Astrocyte (in vitro differentiated cells and primary cell): ENCODE measurements at places on chromosomes 2 and 18. TPM values are rescaled to one million over a fixed set of nuclear protein-coding genes. Genes with fewer than 3 reads are reported as not detected.

- DNase-seq, result no peak
These were observed 113.4 kb downstream of the CAPN13 start for GRCh38 chr2:30693821-30694281.

DNA sequence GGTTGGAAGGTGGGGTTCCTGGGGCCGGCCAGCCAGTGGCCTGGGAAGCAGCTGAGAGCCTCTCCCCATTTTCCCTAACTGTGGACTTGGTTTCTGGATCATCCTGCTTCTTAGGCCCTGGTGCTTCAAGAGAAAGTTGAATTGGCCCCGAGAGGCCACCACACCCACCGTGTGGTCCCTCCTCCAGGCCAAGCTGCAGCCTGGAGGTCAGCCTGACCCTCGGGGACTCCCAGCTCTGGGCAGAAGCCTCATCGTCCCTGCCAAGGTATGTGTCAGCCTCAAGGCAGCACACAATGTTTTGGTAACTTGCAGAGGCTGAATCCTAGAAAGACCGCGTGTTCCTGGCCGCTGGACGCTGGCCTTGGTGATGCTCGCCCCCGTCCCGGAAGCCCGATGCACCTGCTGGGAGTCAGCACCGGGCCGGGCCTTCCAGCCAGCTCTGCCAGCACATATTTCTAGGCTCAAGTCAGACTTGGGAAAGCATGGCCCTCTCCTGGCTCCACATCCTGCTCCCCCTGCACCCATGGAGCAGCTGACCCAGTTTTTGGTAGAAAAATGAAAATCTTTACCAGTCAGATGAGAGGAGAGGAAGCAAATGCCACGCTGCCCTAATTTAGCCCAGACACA lies 72.6 kb downstream of the ACTR2 start:
- DNase-seq, result peak; percentile 77

GRCh38 chr2:68901199-68901514 lies 30.0 kb upstream of the BMP10 start:
- no peak for DNase-seq

- no peak for DNase-seq
These were observed 104.5 kb downstream of the PTGR3 start for GRCh38 chr18:75104483-75104882.

DNA sequence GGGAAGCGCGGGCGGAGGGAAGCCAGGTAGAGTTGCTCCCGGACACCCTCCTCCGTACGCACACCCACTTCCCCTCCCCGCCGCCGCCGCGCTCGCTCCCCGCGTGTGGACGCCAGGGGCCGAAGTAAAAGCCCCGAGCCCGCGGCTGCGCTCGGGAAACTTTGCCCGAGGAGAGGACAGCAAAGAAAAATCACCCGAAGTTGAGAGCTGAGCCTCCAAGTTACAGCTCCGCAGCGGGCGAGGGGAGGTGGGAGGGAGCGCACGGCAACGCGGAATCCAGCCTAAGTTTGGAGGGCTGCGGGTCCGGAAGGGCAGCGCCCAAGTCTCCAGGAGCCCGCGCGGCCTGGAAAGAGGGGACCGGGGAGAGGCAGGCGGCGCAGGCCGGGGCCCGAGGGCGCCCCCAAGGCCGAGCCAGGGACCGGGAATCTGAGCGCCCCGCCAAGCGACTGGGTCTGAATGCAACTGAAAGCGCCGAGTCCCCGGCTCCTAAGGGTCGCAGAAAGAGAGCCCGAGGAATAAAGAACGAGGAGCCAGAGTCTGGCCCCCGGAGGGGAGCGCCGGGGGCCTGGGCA lies 706 bp upstream of the BCL11A start:
- peak; percentile 18 for DNase-seq

DNA sequence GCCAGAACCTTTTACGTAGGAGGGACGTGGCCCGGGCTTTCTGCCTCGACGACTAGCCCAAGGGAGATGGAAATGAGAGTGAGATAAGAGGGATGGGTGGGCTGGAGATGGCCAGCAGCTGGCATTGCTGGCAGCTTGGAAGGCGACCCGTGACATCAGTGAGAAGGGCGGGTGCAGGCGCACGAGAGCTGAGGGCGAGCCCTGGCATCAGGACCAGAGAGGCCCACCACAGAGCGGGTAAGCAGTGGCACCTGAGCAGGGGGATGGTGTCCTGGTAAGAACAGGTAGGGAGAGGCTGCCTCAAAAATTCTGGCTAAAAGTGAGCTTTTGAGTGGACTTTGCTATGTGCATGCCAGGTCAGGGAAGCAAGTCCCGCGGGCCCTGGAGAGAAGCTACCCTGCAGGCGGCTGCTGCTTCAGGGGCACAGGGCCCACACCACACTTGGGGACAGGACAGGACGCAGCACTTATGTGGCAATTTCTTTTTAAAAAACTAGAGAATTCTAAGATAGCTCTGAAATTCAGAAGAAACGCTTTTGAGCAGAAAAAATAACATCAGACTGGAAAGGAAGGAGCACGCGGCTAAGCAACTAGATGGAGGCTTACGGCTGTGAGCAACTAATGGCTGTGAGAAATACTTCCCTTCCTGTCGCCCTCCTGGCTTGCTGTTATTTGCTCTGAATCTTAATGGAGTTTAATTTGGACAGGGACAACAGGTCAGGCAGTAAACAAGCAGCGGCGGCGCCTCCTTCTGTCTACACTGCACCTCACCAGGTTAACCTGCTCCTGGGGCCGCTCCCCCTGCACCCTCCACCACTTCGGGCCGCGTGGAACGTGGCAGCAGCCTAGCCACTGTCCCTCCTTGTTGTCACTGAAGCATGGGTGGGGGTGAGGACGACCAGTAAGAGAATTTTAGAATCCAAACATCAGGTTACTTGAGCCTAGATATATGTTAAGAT lies 20.5 kb downstream of the THAP4 start:
- DNase-seq, result no peak

DNA sequence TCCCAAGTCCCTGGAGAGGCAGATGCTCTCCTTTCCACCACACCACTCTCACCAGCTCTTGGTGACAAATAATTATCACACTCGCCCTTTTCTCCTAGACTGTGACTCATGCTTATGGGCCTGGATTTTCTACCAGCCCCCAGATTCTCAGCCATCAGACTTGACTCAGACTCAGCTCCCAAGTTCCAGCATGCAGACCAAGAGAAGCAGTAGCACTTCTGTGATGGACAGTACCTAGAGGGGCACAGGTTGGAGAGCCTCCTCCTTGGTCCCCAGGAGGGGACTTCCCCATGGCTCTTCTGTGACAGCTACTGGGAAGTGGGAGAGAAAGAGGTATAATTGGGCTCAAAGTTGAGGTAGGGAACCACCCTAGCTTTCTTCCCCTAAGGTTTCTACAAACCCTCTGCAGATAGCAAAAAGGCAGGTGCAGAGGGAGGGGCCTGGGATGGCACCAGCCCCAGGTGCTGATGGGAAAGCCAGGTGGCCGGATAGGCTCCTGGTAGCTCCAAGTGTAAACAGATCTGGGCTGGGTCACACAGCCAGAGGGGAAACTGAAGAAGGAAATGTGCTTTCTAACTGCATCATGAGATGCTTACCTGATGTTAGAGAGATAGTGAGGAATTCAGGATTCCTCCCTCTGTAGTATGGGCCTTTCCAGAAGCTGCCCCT lies 4.1 kb downstream of the TCF23 start:
- DNase-seq, result no peak

DNA sequence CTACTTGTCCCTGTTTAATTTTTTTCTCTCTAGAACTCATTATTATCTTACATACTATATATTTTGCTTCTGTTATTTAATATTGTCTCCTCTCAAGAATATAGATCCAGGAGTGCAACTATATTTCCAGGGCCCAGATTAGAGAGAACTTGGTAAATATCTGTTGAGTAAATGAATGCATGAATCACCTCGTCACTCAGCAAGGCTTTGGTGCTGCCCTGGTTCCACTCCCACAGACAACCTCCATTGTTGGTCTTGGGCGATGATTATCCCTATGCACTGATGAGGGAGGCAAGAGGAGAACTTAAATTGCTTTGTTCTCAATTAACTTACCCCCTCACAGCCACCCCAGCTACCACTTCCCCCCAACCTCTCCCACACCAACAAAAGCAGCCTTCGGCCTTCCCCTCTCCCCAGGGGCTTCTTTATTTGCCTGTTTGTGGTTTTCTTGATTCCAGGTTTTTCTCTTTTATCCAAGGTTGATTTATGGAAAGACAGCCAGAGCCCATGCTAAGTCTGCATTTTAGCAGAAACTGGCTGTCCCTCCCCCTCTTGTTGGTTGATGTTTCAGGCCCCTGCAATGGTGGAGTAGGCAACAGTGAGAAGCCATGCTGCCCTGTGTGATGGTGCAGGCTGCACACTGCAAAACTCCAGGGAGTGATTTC lies 17.0 kb upstream of the DIPK1C start:
- DNase-seq, result no peak

DNA sequence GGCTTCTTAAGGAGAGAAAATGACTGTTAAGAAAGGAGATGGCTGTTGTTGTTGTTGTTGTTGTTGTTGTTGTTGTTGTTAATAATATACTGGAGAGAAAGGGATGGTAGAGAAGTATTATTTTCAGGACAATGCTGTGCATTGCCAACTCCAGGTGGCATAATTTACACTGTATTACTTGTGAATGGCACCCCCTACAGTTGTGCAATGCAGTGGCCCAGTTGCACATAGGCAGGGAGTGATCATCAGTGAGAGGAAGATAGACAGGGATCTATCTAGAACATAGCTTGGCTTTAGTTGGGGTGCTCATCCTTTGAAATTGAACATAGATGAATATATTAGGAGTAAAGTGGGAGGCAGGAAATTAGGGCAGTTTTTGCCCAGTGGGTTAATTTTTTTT lies 47.2 kb upstream of the TMEM163 start:
- DNase-seq, result no peak

- peak; percentile 36 for DNase-seq
These were observed 54.8 kb downstream of the MBD2 start for GRCh38 chr18:54169431-54170403.

DNA sequence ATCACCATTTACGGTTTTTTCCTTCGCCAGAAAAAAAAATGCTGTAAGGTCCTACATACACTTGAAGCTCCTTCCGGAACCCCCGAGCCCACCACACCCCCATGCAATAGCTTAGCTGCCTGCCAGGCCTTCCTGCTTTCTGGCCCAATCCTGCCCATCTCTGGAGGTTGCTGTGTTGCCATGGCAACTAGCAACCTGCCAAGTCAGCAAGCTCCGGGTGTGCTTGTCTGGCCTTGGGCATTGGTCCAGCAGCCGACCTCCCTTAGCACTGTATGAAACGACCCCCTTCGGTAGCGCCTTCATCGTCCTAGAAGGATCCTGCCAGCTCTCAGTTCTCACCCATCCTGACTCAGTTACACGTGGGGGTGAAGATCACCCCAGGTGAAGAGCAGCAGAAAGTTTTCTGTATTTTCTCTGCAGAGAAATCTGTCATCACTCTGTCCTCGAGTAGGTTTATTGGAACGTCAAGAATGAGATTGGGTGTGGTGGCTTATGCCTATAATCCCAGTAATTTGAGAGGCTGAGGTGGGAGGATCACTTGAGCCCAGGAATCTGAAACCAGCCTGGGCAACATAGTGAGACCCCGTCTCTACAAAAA lies 47.4 kb upstream of the MTCL1 start:
- peak; percentile 18 for DNase-seq

DNA sequence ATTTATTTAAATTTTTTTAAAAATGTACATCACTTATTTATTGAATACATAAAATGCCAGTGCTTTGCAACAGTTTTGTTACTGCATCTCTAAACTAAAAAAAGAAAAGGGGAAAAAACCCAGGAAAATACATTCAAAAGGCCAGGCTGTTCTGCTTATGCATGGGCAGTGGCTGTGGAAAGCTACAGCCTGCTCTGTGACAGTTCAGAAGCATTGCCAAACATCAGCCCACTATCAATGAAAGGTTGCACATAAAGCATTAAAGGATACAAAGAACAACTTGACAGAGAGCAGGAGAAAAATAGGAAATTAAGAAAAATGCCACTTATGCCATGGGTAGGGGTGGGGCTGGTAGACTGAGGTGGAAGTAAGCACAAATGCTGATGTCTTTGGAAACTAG lies 128.2 kb downstream of the FIGN start:
- no peak for DNase-seq

Gene MRO
- total RNA-seq, result 0.18 TPM in 1 of 2 replicates, not detected in the other

Gene KCNG2
- 0.16 TPM in 1 of 2 replicates, not detected in the other for total RNA-seq

Gene RAPGEF4
- total RNA-seq, result 0.62 and 1.1 TPM in 2 replicates

Gene KCNF1
- 0.19 and 1.6 TPM in 2 replicates for total RNA-seq

Gene PLB1
- total RNA-seq, result 0.98 and 1.9 TPM in 2 replicates

Gene ASXL3
- 6.4 and 8.2 TPM in 2 replicates for total RNA-seq

Gene ABCB11
- 0.02 TPM in 1 of 2 replicates, not detected in the other for total RNA-seq

Gene GCKR
- total RNA-seq, result not detected in 2 replicates

Gene ASAP2
- total RNA-seq, result 47.2 and 62.6 TPM in 2 replicates
